NK-92 treated with Interleukin-12 subunit alpha and Interleukin-12 subunit beta, amount 100 ng/mL, for 24 hours (cell line): ENCODE measurements at places on chromosomes 2 and 18.

- DNase-seq = no peak
Observed at GRCh38 chr2:147006736-147007141, 838.1 kb upstream of the ACVR2A start.

GRCh38 chr2:37733251-37733650, 61.8 kb upstream of the CDC42EP3 start:
- DNase-seq = no peak

DNA sequence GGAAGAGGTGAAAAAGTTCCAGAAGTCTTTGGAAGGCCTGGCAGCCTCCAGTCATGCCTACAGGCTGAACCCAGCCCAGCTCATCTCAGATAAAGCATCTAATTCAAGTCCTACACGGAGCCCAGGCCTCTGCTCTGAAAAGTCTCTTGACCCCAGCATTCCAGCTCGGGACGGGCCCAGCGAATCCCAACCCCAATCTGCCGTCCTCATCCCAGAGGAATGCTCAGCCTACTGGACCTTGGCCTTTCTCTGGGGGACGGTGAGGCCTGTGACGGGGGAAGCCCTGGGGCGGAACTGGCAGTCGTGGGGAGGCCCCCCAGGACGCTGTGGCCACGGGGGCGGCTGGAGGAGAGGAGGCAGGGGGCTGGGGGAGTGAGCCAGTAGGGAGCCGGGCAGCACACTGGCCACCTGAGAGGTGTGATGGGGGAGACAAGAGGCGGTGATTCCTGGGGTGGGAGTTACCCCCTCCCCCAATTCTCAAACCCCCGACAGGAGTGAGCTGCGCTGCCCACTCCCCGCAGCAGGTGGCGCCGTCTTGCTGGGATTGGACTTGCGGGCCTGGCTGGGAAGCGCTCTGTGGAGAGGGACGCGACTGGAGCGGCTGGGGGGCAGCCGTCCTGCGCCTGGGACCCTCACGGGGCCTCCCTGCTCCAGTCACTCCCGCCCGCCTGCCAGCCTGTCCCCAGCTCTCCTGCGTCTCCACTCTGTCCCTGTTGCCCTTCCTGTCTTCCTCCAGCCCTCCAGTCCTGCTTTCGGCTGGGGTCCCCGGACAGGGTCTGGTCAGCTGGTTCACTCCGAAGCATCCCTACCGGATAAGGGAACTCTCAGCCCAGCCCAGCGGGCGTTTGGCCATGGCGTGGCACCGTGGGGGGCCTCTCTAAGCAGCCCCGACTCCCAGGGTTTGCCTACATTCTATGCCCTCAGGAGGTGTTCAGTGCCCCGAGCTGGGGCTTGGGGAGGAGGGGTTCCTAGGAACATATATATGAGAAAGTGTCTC, 182.6 kb upstream of the HAAO start:
- no peak for DNase-seq

DNA sequence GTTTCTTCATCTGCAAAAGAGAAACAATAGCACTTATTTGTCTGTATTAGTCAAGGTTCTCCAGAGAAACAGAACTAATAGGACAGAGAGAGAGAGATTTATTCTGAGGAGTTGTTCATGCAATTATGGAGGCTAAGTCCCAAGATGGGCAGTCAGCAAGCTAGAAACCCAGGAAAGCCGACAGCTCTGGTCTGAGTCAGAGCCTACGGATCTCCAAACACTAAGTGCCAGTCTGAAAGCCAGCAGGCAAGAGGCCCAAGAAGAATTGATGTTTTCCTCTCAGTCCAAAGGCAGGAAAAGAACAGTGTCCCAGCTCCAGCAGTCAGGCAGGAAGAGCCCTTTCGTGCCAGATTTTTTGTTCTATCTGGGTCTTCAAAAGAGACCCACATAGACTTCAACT, 36.5 kb upstream of the SLC66A3 start:
- DNase-seq = no peak

- no peak for DNase-seq
Observed at GRCh38 chr2:60551240-60552077, 2.0 kb downstream of the BCL11A start.

DNA sequence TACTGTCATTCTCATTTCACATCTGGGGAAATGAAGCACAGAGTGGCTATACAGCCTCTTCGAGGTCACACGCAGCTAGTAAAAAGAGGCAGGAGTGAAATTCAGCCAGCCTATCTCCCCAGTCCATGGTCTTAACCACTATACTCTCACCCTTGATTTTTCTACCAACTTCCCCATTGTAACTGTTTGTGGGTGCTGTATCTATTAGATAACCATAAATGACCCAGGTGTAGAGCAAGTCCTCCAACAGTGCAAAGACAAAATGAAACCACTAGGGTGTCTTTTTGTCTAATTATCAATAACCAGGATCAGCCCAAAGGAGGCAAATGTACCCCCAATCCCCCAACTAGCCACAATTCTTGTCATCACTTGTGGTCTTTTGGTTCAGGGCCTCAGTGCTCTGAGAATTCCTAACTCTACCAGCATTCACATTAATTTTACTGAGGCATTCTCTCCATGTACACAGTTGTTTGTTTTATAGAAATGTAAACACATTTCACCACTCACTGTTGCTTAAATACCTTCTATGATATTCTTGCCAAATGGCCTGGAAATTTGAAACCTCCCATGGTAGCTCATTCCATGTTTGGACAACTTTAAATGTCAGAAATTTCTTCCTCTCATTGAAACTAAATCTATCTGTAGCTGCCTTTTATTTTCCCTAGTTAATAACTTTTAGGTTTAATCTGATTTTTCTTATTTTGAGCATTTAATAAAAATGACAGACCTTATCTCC, 58.7 kb downstream of the SLC40A1 start:
- no peak for DNase-seq

DNA sequence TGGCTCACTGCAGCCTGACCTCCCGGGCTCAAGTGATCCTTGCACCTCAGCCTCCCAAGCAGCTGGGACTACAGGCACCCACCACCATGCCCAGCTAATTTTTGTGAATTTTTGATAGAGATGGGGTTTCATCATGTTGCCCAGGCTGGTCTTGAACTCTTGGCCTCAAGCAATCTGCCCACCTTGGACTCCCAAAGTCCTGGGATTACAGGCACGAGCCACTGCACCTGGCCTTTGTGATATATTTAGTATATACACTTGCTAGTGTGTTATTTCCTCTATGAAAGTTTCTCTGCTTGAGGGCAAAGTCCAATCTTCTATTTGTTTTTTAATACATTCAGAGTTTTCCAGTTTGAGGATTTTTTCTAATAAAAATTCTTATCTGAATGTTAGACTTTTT, 119.3 kb downstream of the GALNT3 start:
- no peak for DNase-seq
